Gastroesophageal sphincter (tissue), 4 donors: ENCODE measurements at places on chromosomes 6 and 20.

DNA sequence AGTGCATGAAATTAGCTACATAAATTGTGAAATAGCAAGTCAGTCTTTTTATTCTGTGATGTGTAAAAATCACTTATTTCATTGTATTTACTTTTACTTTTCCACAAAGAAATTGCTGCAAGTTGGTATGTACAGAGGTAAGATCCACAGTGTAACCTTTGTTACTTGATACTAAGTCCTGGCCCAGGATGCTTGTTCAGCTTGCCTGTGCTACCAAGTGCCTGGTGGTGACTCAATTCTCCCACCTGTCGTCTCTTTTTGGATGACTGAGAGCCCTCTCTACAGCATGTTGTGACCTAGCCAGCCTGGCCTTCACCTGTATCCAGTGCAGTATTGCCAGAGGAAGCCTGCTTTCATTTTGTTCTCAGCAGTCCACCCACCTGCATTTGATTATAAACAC, 54.9 kb downstream of the ANKRD6 start:
- no peak for ATAC-seq

- no peak for ATAC-seq
Measured at GRCh38 chr20:47487175-47487917, 14.3 kb upstream of the NCOA3 start.

DNA sequence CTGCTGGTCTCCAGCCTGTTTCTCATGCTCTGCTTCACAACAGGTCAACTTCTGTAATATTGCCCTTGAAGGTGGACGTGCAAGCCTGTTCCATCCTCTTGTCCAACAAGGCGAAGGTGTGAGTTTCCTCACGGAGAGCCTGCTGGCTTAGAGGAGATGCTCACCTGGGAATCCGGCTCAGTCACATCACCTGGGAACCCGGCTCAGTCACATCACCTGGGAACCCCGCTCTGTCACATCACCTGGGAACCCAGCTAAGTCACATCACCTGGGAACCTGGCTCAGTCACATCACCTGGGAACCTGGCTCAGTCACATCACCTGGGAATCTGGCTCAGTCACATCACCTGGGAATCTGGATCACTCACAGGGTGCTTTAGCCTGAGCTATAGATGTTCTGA, 230.1 kb downstream of the ERMARD start:
- ATAC-seq: no peak

DNA sequence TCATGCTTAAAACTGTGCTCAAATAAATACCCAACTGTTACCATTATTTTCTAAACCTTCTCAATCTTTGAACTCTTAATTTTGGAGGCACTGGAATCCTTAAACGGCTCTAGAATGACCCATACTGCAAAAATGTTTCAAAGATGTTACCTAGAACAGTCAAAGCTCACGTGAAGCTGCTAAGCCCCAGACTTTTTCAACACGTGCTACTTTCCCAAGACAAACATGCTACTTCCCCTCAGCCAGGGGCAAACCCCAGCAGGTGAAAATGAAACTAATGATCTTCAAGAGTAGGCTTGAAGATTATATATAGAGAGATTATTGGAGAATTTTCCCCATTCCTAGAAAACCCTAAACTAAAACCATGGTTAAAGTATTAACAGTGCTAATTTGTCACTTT, 28.1 kb downstream of the HUS1B start:
- ATAC-seq: no peak
